ENCODE measurements at places on chromosomes 5 and 9.

GRCh38 chr5:51860532-51861018 is 477.3 kb downstream of the ISL1 start:
- DNase-seq, result no peak

GRCh38 chr9:5481322-5482040 is 28.9 kb upstream of the PDCD1LG2 start:
- no peak for DNase-seq

GRCh38 chr5:144864118-144864517 is 693.4 kb downstream of the KCTD16 start:
- DNase-seq, result no peak

DNA sequence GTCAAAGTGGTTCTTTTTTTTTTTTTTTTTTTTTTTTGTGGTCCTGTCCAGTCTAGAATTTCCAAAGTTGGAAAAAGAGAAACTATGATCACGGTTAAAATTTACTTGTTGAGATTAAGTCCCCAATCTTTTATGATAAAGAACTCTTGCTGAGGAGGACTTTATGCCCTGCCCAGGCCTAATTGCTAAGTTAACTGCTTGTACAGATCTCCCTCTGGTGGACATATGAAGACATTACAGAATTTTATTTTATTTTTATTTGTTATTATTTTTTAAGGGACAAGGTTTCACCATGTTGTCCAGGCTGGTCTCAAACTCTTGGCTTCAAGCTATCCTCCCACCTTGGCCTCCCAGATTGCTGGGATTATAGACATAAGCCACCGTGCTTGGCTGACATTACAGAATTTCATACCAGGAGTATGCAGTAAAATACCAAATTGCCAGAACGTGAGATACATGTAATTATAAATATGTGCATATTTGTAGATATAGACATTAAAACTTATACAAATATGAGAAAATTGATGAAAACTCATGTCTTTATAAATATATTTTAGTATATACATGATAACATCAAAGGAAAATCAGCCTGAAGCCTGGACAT is 91.2 kb downstream of the RFK start:
- DNase-seq, result no peak

- no peak for DNase-seq
These were observed 6.2 kb upstream of the FYB1 start for GRCh38 chr5:39225405-39226099.

GRCh38 chr5:108801301-108801700 is 53.6 kb downstream of the FER start:
- DNase-seq, result no peak

GRCh38 chr5:132896685-132897084 is 23.2 kb downstream of the LEAP2 start:
- DNase-seq, result no peak

DNA sequence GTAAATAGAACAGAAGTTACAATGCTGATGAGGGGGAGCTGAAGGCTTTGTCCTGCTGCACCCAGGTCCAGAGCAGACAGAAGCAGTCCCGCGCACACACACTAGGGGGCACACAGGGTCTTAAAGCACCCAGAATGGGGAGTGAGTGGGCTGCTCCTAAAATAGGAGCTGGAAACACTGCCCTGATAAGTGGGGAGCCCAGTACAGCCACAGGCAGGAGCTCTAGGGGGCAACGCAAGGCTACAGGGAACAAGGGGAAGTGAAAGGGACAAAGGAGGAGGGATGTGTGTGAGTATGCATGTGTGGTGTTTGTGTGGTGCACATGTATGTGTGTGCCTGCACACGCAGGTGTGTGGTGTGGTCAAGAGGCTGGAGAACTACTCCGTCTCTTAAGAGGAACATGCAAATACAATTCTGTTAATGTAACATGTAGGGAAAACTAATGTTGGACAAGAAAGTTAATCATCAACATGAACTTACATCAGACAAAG is 191.5 kb downstream of the ROR2 start:
- DNase-seq, result peak; percentile 69

DNA sequence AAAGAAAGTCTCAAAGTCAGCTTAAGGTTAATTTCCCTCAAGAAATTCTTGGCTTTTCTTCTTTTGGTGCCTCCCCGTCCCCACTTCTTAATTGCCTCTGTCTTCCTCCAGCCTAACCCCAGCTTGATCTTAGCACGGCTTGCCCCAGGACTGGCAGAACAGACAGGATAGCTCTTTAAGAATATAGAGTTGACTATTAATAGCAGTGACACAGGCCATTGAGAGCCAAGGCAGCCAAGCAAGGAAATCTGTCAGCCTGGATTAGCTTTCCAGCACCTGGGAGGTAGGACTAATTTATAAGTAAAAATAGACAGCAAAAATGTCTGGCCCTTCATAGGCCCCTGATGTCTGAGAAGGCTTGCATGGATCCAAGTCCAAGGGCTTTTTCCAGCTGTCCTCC is 384.6 kb upstream of the SLC30A5 start:
- DNase-seq, result no peak

GRCh38 chr5:44048276-44048984 is 340.8 kb downstream of the FGF10 start:
- no peak for DNase-seq

DNA sequence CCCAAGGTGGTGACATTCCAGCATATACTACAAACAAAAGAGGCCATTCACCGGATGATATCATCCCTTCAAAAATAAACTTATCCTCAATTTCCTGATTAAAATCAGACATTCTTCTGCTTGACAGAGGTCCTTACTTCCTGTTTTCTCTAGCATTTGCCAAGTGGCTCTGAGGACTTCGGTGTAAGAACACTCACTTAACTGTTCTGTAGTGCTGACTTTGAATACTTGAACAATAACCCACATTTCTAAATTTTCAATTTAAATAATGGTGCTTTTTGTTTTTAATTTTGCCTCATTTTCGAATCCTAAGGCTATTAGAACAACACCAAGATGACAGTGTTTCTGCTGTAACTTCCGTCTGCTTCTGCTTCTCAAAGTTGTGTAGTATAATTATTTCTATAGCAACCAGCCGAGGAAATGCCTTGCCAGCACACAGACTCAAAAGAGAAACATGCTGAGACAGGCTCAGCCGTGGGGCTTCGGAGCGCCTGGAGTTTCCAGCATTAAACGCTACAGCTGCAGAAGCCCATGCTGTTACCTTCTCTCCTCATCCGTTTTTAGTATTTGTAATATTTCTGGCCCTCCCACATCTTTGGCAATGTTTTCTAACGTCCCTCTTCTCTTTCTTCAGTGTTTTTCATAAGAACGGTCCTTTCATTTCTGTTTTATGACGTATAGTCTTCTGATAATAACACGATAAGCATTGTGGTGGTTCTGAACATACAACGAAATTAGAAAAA is 19.5 kb upstream of the ANXA1 start:
- peak; percentile 83 for DNase-seq

DNA sequence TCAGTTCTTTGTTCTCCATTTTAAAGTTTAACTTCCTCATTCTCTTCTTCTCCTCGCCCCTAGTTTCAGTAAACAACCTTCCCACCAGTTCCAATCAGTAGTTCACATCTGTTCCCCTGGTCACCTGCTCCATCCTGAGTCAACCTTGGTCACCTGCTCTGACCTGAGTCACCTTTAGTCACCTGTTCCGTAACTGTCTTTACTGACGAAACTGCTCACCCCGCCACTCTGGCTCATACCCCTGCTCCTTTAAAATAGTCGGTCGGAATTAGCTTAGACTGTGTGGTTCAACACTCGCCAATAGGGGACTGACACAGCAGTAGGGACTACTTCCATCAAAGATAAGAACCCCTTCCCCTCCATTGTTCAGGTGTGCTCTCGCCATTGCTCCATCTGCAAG is 76.3 kb upstream of the GPBP1 start:
- no peak for DNase-seq

DNA sequence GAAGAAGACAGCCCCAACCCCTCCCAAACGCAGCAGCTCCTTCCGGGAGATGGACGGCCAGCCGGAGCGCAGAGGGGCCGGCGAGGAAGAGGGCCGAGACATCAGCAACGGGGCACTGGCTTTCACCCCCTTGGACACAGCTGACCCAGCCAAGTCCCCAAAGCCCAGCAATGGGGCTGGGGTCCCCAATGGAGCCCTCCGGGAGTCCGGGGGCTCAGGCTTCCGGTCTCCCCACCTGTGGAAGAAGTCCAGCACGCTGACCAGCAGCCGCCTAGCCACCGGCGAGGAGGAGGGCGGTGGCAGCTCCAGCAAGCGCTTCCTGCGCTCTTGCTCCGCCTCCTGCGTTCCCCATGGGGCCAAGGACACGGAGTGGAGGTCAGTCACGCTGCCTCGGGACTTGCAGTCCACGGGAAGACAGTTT is 12.5 kb downstream of the QRFP start:
- DNase-seq, result no peak

GRCh38 chr5:103674251-103674650 is 111.7 kb upstream of the NUDT12 start:
- no peak for DNase-seq

GRCh38 chr9:94847486-94847885 is 121.0 kb downstream of the AOPEP start:
- no peak for DNase-seq

GRCh38 chr9:77111408-77111807 is 65.9 kb upstream of the VPS13A start:
- DNase-seq, result no peak

GRCh38 chr5:180287404-180287803 is 4.5 kb downstream of the MAPK9 start:
- DNase-seq, result no peak

DNA sequence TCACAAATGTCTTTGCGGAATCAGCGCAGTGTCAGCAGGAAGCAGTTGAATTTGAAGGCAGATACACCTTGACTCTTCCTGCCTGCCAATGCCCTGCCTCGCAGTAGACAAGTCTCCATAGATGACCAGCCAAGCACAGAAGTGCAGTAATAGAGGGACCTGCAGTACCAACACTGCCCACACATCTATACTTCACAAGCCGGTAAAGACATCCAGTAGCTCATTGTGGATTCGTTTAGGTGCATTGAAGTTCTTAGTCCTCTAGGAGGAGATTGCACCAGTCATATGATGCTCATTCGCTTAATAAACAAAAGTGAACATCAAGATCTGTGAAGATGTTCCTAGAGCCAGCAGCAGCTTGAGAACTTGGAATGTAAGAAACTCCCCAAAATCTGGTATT is 7.1 kb upstream of the IFNA2 start:
- no peak for DNase-seq

DNA sequence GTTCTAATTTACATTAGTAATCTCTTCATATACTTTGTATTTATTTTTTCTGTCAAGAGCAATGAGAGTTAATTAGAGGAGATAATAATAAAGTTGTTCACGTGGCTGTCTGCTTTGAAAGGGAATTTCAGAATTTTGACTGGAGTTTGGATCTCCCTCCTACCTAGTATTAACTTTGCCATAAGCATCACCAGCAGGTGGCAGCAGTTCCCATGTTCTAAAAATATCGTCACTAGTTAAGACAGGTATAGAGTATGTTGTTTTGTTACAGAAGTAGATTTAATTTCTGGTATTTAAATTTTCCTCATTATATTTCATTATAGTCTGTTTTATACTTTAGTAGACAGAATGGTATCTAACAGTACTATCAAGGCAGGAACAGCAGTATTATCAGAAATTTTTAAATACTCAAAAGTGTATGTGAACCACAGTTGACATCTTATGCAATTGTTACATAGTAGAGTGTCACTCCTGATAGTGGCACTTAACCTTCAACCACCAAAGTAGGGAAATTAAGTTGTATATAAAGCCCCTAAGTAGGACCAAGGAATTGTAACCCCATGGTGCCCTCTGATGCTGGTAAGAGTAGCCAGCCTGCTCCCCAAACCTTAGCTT is 20.4 kb downstream of the GNPDA1 start:
- peak; percentile 77 for DNase-seq

- no peak for DNase-seq
These were observed 970.9 kb downstream of the EFNA5 start for GRCh38 chr5:106699796-106700195.

- DNase-seq, result no peak
These were observed 175.1 kb upstream of the DAB2 start for GRCh38 chr5:39599721-39600431.

DNA sequence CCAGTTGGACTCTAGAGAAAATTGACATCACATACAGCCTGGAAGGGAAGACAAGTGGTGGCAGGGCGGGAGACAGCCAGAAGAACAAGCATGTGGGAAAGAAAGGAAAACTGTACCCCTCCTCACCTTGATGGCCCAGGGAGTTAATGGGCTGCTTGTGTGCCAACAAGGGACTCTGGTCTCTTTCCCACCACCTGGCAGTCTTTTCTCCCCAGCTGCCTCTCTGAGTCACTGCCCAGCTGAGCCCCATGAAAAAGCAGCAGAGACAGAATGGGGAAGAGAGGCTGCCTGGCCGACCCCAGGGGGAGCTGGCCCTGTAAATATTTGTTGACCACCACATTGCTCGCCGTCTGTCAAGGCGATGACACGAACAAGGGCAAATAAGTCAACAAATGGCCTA is 359.4 kb downstream of the ENC1 start:
- DNase-seq, result no peak

GRCh38 chr5:137061382-137061781 is 437.7 kb downstream of the SPOCK1 start:
- DNase-seq, result no peak

- DNase-seq, result peak; percentile 74
These were observed 5.8 kb upstream of the TRIM41 start for GRCh38 chr5:181217111-181217802.

- DNase-seq, result no peak
These were observed 225.3 kb upstream of the CLINT1 start for GRCh38 chr5:158084292-158084691.

GRCh38 chr5:138645778-138646575 is 70.8 kb upstream of the HSPA9 start:
- DNase-seq, result no peak

DNA sequence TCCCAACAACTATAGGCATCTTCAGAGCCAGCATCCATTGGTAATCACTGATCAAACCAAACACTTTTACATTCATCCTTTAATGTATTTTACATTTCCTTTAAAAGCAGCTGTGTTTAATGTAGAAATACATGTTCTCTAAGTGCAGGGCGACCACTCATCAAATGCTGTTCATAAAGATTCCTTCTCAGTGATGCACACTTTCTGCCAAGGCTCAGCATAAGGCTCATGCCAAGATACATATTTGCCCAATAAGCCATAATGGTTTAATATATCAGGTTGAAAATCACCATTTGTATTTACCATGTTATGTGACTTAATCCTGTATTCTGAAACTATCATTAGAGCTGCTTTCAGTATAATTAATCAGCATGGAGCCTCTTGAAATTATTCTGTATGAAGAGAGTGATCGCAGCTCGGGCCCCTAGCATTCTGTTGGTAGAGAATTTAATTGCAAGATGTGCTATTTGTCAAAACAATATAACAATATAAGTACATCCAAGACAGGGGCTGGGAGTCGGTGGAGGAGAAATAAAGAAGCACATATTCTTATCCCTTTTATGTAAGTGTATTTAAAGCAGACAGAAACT is 267.5 kb downstream of the EBF1 start:
- no peak for DNase-seq

GRCh38 chr5:9196403-9197227 is 349.3 kb downstream of the SEMA5A start:
- no peak for DNase-seq
